Stimulated activated naive CD8-positive, alpha-beta T cell treated with anti-CD3 and anti-CD28 coated beads, Interleukin-15, amount 100 ng/mL, for 72 hours (primary cell): ENCODE measurements at places on chromosomes 5 and 9.

DNA sequence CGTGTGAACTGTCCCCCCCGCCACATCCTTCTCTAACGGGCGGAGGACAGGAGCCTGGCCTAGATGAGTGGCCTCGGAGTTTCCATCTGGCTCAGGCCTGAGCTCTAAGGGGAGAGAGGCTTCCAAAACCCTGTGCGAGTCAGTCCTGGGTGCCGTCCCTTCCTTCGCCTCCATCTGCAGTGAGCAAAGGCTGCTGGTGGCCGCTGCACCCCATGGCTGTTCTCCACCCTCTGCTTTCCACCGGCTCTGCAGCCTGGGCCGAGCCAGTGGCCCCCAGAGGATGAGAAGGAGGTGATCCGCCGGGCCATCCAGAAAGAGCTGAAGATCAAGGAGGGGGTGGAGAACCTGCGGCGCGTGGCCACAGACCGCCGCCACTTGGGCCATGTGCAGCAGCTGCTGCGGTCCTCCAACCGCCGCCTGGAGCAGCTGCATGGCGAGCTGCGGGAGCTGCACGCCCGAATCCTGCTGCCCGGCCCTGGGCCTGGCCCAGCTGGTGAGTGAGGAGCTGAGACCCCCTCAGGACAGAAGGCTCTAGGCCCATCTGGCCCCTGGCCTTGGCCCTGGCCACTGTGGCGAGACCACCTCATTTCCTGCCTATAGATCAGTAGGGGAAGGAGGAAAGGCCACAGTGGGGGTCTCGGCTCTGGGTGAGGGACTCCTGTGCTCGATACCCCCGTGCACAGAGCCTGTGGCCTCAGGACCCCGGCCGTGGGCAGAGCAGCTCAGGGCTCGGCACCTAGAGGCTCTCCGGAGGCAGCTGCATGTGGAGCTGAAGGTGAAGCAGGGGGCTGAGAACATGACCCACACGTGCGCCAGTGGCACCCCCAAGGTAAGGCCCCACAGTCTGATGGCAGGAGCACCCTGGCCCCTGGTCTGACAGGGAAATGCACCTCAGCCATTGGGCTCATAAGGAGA, 3.0 kb downstream of the PKN3 start:
- DNase-seq, result no peak

DNA sequence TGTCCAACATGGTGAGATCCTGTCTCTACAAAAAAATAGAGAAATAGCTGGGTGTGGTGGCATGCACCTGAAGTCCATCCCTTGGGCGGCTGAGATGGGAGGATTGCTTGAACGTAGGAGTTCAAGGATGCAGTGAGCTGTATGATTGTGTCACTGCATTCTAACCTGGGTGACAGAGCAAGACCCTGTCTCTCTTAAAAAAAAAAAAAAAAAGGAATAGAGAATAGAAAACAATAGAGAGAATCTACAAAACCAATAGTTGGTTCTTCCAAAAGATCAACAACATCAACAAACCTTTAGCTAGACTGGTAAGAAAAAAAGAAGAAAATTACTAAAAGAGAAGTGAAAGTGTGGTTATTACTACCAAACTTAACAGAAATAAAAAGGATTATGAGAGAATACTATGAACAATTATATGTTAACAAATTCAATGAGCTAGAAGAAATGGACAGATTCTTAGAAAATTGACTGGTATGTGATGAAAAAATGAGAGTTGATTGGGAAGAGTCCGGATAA, 8.1 kb upstream of the SLC38A9 start:
- DNase-seq, result no peak

DNA sequence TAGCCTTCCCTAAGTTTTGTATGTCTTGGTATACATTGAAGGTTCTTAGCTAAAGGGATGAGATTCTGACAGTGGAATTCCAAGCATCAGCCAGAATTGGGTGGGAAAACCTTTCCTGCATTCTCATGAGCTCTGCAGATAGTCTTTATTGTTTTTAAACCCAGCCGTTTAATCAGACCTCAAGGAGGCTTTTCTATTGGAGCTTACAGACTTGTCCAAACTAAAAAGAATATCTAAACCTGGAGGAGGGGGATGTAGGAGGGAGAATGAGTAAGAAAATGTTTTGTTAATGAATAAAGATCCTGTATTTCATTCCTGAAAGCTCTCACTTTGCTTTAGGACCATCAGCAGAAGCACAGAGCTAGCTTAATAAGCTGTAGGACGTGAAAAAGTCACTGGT, 41.7 kb downstream of the EBF1 start:
- no peak for DNase-seq

DNA sequence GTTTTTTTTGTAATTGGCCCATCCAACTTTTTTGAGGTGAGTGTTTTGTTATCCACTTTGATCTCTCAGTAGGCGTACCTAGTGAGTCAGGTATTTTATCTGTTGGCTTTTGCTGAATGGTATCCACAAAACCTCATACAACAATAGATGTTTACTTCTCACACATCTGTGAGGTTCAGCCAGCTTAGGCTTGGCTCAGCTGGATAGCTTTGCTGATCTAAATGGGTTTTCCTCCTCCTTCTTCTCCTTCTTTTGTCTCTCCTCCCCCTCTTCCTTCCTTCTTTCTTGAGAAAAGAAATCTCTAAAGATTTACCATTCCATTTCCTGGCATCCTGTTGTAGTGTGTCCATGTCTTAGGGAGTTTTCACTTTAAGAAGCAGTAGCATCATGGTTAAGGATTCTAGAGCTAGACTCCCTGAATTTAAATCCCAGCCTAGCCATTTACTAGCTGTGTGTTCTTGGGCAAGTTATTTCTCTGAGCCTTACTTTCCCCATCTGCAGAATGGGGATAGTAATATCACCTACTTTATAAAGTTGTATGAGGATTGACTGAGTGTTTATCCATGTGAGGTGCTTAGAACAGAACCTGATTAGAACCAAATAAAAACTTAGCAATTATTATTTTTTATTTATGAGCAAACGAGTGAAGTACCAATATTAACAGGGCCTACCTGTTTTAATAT, 126.3 kb downstream of the ARHGAP26 start:
- no peak for DNase-seq

GRCh38 chr5:134371834-134372340, 518 bp downstream of the UBE2B start:
- DNase-seq, result peak; percentile 40

GRCh38 chr5:107361945-107362344, 308.8 kb downstream of the EFNA5 start:
- DNase-seq, result no peak

DNA sequence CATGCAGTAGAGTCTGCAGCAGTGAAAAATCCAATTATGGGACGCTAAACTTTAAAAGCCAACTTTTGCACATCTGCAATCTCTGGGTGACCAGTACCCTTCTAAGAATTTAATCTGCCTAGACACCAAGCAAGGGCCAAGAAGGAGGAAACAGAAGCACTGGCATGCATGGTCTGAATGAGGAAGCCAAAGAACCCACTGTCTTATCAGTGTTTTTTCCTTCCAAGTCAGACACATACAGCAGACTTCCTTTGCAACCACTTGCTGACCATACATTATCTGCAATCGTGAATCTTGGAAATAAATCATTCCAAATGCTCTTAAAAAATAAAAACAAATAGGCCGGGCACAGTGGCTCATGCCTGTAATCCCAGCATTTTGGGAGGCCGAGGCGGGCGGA, 65.9 kb downstream of the DEPDC1B start:
- DNase-seq, result no peak

DNA sequence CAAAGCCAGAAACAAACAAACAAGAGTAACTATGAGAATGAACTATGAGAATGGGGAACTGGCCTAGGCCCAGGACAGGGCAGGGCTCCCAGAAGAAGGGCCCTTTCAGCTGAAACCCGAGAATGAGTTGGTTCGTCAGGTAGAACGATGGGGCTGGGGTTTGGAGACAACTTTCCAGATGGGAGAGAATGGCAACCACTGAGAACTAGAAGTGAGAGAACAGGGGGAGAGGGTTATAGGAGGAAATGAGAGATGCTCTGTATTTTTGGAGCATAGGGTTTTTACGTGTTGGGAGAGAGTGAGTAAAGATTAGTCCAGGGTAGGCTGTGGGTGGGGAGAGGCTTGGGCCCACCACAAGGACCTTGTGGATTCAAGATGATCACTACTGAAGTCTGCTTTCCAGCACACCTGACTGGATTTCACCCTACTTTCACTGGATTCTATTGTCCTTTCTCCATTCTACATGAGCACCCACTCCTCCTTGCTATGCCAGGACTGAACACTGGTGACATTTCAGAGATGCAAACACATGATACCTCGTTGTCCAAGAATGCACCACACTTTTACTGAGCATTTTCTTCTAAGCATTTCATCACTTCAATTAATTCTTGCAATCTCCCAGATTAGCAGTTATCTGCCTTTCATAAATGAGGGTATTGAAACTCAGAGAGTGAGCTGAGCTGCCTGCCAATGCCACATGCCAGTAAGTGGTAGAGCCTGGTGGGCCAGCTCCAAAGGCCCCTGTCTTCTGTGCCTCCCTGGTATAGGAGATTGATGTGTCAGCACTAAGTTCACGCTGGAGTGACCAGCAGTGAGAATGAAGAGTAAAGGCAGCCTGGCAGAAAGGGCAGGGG, 3.2 kb upstream of the TMEM268 start:
- DNase-seq, result no peak

DNA sequence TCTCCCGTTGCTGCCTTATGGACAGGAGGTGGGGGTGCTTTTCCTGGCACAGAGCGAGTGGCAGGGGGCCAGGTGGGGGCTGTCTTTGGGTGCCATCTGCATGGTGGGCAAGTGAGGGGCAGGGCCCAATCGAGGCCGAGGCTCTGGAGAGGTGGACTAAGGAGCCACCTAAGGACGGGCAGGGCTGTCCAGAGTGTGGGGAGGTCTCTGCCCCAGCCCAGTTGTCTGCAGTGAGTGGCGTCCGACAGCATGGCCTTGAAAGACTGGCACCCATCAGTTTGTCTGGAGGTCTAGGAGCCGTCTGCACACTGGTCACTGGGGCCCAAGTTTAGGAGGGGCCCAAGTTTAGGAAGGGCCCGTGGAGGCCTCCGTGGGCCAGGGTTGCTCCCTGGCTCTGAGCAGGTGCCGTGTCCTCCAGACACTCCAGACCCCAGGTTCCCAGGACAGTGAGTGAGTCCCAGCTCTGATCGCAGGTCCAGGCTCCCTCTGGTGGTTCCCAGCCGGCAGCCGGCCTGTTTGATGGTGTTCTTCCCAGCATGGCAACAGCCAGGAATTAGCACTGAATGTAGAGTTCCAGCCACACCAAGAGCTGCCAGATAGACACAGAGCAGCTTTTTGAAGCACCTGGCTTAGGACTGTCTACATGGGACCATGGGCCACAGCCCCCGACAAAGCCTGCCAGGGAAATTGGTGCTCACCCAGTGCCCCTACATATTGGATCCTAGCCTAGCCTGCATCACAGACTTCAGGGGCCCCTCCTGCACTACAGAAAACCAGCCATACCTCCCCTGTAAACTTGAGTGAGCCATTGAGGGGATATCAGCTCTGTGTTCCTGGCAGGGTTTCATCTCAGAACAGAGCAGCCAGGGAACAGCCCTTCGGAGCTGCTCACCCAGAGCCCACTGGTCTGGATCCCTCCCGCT, 120.9 kb downstream of the WNK2 start:
- DNase-seq, result no peak

GRCh38 chr5:55915783-55916182, 64.6 kb downstream of the IL31RA start:
- DNase-seq, result no peak

DNA sequence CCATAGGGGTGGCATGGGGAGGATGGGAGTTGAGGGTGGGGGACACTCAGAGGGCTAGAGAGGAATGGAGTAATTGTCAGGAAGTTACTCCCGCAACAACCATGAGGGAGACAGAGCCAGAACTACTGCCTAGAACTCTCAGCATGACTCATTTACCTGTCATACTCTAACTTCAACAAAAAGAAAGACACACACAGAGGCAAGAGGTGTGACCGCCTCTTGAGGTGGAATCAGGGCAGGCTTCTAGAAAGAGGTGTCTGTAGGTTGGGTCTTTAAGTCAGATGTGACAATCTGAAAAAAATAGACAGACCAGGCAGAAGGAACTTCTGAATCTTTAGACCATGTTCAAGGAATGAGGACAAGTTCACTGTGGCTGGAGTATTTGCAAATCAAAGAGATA, 73.4 kb downstream of the GABBR2 start:
- DNase-seq, result no peak

DNA sequence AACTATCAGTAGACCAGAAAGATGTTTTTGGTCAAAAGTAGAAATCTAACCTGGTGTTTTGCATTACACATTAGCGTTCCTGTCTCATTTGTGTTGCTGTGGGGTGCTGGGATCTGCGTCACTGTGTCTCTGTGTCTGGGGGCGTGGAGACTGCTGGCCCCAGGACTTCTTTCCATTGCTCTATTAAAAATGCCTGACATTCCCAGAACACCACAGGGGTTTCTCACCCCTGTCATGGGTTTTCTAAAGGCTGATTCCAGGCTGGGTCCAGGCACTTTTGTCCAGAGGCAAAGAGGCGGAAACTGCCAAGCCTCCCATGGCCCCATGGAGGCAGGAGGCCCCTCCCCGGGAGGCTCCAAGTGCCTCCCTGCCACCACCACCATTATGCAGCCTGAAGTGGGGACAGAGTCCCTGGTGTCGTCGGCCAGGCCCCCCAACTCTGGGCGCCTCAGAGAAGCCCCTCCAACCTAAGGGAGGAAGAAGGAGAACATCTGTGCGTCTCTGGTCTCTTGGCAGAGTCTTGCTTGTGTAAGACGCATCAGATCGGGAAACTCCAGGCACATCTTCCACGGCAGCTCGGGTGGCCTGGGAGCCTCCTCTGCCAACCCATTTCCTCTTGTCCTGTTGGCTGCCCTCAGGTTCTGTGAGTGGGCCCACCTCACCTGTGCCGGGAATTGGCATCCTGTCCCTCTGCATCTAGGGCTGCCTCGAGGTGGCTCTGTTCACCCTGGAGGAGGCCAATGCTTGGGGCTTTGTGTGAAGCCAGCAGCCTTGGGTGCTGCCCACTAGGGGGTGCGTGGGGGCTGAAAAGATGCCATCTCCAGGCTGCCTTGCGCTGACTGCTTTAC, 13.8 kb upstream of the PLEKHG4B start:
- DNase-seq, result peak; percentile 25

- DNase-seq, result peak; percentile 80
Observed at GRCh38 chr5:170333161-170333910, 35.8 kb upstream of the LCP2 start.

DNA sequence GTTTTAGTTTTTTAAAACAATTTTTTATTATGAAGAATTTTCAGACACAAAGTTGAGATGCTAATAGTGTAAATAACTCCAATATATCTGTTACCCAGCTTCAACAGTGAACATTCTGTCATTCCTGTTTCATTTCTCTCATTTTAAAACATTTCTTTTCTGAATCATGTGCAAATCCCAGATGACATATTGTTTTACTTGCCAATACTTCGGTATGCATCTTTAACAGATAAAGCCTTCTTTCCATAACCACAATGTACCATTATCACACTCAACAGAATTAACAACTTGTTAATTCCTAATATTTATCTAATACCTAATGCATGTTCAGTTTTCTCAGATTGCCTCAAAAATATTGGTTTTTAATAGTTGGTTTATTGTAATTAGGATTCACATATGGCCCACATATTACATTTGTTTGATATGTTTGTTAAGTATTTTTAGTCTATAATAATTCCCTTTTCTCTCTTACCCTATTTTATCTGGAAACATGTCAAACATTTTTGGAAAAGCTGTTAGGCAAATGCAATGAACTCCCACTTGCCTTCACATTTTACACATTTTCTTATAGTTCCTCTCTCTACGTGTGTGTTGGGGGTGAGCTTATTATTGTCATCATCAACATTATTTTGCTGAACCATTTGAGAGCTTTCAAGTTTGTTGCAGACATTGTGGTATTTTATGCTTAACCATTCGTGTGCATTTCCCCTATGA, 58.7 kb upstream of the ANKRD55 start:
- no peak for DNase-seq

GRCh38 chr9:121201045-121201737, 478 bp downstream of the RAB14 start:
- peak; percentile 54 for DNase-seq
